ENCODE measurements at places on chromosomes 7 and 10.

DNA sequence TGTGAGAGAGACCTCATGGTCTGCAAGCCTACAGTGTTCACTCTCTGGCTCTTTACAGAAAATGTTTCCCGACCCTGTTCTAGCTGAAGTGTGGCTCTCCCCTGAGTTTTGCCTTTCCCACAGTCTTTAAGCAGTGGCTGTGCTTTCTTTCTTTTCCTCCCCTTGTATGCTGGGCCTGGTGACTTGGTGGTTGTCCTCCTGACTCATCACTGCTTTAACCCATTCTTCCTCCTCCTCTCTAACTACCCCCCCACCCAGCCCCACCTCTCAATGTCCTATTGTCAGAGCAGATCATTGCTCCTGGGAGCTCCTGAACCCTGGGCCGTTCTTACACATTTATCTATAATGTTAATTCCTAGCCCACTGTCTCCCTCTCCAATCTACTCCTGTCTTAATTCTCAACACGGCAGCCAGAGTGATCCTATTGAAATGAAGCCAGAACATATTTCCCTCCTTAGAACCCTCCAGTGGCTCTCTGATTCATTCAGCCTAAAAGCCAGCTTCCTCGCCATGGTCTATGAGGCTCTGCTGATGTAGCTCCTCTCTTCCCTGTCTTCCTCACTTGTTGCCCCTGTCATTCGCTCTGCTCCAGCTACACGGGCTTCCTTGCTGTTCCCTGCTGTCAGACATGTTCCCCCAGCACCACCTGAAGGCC is 55.0 kb downstream of the DENND11 start:
- peaks cover 20% of the 10 kb centered on the region for H3K36me3 ChIP-seq
- H3K27ac ChIP-seq: no peak overlapping the region
- H3K27me3 ChIP-seq: no peaks in the 10 kb centered on the region

GRCh38 chr7:28718055-28718481 is 240.1 kb downstream of the TRIL start:
- no peak overlapping the region for H3K4me3 ChIP-seq
- H3K4me1 ChIP-seq: no peaks in the 10 kb centered on the region
- no peaks in the 10 kb centered on the region for H3K27me3 ChIP-seq

GRCh38 chr10:4088354-4089066 is 303.5 kb upstream of the KLF6 start:
- H3K27me3 ChIP-seq: no peaks in the 10 kb centered on the region
- no peak overlapping the region for H3K4me3 ChIP-seq
- H3K36me3 ChIP-seq: no peaks in the 10 kb centered on the region
- no peak overlapping the region for H3K27ac ChIP-seq

GRCh38 chr10:111656066-111656465 is 527.5 kb downstream of the GPAM start:
- DNase-seq: no peak
- no peaks in the 10 kb centered on the region for H3K27me3 ChIP-seq
- H3K36me3 ChIP-seq: no peaks in the 10 kb centered on the region
- H3K27ac ChIP-seq: no peak overlapping the region

- DNase-seq: peak; percentile 71
- H3K27ac ChIP-seq: no peak overlapping the region
- peaks cover 17% of the 10 kb centered on the region for H3K27me3 ChIP-seq
These were observed 51.2 kb downstream of the PDK4 start for GRCh38 chr7:95545007-95545615.

Data from PC-3 (cell line).